ENCODE measurements at places on chromosomes 16 and 17.

DNA sequence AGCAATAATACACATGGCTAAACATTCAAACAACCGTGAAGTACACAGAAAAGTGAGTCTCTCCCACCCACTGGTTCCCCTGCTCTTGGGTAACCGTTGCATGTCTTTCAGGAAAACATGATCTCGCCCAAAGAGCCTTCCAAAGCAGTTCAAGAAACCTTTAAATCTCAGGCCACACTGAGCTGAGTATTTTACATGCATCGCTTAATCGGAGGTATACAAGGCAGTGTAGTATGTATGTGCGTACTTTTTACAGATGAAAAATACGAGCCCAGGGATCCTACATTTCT lies 741 bp upstream of the DEXI start:
- no peak for DNase-seq

- no peak for DNase-seq
These were observed 5.1 kb downstream of the CFAP20 start for GRCh38 chr16:58123896-58124600.

DNA sequence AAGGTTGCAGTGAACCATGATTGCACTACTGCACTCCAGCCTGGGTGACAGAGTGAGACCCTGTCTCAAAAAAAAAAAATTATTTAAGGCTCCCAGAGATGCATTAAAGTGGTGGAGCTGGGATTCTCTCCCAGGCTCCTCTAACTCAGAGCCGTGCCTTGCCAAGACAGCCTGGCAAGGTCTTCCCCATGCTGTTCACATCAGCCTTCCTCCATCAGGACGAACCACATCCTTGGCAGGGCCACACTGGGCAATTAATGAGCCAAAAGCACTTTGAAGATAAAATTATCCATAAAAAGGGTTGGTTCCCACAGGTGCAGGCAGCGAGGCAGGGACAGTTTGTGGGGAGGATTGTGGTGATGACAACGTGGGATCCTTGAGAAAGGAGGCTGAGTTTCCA lies 19.8 kb upstream of the BBS2 start:
- no peak for DNase-seq

DNA sequence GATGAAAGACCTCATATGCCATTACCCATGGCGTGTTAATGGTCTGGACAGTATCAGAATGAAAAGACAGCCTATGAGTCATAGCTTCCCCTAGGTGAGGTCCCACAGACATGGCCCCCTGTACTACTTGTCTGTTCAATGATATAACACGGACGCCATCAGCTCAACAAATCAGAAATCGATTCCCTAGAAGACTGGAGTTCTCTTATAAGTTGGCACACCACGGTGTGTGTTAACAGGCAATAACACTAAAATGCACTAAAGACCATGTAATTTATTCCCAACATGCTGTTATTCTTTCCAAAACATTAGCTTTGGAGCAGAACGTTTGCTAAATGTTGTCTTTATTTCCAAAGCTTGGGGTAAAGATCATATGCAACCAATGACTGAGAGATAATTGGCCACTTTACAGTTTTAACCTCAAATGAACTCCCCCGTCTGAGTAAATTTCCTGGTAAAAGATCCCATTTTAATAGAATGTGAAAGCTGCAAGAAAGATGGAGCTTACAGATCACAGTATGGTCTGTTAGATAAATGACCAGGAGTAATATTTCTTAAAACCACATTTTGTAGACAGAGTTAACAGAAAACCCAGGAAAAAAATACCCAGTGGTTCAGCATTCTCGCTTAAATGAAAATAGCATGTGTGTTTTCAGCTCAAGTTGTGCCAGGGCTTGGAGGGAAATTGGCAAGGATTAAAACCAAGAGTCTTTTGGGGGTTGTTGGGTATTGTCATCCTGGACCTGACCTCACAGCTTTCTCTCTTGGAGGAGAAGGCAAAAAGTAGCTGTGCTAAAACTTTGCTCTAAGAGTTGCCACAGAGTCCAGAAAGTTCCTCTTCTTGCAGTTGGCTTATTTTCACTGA lies 65.9 kb downstream of the PCTP start:
- DNase-seq: no peak

DNA sequence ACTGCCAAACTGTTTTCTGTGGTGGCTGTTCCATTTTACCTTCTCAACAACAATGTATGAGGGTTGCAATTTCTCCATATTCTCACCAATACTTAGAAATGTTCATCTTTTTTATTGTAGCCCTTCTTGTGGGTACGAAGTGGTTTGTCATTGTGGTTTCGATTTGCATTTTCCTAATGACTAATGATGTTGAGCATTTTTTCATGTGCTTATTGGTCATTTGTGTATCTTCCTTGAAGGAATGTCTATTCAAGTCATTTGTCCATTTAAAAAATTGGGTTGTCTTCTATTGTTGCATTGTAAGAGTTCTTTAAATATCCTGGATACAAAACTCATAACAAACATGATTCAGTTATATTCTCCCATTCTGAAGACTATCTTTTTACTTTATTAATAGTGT lies 47.5 kb upstream of the CCL2 start:
- no peak for DNase-seq

DNA sequence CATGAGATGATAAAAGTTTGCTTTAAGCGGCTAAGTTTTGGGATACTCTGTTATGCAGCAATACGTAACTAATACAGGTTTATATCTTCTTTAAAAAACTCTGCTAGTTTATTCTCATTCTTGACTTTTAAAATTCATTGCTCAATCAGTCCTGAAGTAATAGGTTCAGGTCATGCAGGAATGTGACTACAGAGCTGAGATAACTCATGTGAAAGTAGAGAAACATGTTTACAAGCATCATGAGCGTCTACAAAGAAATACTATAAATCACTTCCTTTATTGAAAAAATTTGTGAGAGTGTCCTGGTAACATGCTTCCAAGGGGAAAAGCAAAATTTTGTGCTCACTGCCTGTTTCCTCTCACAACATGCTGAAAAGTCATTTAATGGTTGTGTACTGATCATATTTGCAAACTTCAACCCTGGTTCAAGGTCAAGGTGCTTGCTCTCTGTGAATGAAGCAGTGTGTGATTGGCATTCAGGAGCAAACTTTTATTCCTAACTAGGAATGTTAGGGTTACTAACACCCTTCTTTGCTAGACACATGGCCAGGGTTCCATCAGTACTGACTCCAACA lies 12.5 kb upstream of the TMIGD1 start:
- no peak for DNase-seq

- DNase-seq: no peak
These were observed 6.3 kb downstream of the KRT26 start for GRCh38 chr17:40765657-40766056.

- no peak for DNase-seq
These were observed 21.1 kb downstream of the ANKRD40 start for GRCh38 chr17:50686494-50687199.

GRCh38 chr17:79777120-79777893 lies 641 bp upstream of the CBX2 start:
- no peak for DNase-seq

DNA sequence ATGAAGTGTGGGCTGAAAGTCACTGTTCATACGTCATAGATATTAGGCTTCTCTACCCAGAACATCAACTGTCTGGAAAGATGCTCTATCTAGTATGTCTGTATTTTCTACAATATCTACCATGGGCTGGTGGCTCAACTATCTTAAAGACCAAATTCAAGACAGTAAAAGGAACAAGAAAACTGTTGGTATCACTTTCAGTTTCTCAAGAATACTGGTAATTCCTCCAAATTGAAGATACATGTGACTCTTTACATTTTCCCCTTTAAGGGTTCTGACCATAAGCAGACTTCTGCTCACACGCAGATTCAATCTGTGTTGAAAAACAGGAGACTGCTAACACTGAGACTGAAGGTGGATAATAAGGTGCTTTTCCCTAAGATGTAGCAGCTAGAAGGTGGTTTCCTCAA lies 24.2 kb downstream of the XPO6 start:
- no peak for DNase-seq

- DNase-seq: no peak
These were observed 119.6 kb downstream of the ZFHX3 start for GRCh38 chr16:72928090-72928981.

- no peak for DNase-seq
These were observed 167.9 kb downstream of the CCT6B start for GRCh38 chr17:34793231-34793908.

- no peak for DNase-seq
These were observed 3.7 kb downstream of the CETP start for GRCh38 chr16:56965149-56966092.

DNA sequence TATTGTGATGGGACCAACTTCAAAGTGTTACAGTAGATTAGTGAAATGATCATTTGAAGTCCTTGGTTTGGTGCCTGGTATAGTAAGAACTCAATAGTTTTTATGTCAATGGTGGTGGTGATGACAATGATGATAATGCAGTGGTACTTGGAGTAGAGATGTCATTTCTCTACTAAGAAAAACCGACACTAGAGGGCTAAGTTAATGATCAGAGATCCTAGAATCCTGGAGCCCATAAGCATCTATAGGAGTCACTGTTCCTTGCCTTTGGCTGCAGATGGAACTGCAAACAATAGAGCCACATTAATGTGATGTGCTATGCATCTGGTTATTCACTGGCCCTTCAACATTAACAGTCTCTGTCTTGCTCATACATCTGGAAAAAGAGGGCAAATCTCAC lies 103.8 kb downstream of the ANKFN1 start:
- no peak for DNase-seq

DNA sequence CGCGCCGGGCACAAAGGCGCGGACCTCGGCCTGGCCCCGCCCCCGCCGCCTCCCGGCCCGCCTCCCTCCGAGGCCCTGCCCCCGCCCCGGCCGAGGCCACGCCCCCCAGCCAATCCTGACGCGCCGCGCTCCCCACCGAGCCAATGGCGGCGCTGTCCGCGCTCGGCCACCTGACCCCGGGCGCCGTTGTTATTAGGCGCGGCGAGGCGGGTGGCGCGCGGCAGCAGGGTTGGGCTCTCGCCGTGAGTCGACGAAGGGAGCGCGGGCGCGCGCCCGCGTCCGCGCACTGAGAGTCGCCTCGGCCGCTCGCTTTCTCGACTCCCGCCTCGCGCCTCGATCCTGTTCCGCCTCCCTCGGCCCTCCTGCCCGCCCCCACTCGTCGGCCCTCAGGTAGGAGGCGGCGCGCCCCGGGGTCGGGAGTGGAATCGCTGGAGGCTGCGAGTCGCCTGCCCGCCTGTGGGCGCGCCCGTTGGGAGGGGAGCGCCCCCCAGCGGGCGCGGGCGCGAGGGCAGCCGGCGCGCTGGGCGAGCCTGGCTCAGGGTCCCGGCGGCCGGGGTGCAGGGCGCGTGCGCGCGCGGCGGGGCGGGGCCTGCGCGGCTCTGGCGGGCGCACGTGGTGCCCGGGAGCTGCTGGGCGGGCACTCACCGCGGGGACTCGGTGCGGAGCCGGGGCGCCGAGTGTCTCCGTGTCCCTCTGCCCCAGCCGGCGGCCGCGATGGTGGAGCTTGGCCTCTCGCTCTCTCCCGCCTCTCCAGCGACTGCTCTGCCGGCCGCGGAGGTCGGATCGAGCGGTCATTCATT lies 405 bp upstream of the CBLN1 start:
- no peak for DNase-seq

GRCh38 chr16:19503461-19504075 lies 18.3 kb downstream of the GDE1 start:
- no peak for DNase-seq

DNA sequence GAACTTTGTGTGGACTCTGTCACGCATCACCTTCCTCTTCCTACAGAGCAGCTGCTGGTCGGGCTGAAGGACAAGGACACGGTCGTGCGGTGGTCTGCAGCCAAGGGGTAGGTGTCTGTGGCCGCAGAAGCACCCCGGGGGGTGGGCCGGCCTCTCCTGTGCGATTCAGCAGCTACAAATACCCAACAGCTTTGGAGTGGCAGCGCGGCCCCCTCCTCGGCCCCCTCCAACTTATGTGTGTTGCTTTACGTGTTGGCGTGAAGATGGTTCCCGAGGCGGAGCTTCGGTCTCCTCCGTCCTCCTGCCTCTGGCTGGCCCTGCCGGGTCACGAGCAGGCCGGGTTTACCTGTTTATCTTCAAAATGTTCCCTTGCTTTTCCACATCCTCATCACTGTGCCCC lies 32.3 kb downstream of the ZNF750 start:
- DNase-seq: no peak

DNA sequence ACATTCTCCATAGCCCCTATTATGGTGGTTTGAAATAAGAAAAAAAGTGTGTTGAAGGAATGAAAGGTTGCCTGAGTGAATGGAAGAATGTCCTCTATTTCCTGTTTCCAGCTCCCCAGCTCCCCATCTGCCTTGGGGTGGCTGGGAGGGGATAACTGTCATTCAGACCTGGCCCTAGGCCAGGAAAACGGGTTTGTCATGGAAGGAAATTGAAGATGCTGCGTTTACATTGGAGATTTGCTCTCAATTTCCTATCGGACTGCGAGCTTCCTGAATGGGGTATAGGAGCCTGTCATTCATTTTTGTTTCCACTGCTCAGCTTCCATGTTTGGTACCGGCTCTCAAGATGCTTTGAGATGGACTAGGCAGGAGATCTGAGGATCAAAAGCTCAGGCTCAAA lies 2.2 kb upstream of the FZD2 start:
- DNase-seq: no peak

- no peak for DNase-seq
These were observed 23.9 kb downstream of the TMEM11 start for GRCh38 chr17:21190078-21190477.
